Heart right ventricle (tissue), 16 donors: ENCODE measurements at places on chromosomes 13 and 19.

DNA sequence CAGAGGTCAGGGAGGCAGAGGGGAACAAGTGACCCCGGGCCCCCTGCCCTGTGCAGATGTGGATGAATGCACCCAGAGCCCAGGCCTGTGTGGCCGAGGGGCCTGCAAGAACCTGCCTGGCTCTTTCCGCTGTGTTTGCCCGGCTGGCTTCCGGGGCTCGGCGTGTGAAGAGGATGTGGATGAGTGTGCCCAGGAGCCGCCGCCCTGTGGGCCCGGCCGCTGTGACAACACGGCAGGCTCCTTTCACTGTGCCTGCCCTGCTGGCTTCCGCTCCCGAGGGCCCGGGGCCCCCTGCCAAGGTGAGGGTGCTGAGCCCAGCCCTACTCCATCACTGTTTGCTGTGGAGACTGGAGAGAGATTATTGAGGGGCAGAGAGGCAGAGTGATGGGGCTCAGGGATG, 9.9 kb downstream of the LTBP4 start:
- DNase-seq = no peak

DNA sequence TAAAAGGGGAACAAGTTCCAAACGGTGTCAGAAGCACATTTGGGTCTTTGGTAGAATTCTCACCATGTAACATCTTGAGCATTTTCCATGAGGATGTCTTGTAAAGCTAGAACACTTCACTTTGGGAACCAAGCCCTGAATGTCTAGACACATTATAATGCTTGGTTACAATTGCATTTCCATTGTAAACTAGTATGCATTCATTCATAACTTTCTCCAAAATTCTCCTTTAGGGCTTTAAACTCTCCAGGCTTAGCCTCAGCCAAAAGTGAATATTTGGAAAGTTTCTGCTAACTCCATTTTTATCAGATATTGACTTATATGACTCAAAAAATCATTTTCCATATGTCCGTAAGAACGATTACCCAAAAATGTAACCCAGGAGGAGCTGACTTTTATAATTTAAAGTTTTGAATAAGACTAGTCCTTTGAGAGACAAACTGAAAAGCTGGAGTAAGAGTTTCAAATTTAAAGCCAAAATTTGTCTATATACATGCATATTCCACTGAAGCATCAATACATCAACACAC, 1170.4 kb downstream of the EFNB2 start:
- DNase-seq = no peak

DNA sequence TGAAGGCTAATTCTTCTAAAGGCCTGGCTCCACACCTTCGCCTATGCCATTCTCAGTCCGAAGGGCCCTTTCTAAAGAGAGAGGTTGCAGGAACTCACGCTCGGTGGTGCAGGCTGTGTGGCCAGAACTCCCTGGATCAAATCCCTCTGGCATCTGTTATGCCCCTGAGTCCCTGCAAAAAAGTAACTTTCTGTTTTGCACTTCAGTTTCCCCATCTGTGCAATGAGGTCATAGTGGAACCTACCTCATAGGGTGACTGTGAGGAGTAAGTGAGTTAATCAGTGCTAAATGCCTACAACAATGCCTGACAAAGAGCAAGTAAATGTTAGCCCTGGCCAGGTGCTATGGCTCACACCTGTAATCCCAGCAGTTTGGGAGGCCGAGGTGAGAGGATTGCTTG, 7.3 kb downstream of the IGSF23 start:
- DNase-seq = no peak

DNA sequence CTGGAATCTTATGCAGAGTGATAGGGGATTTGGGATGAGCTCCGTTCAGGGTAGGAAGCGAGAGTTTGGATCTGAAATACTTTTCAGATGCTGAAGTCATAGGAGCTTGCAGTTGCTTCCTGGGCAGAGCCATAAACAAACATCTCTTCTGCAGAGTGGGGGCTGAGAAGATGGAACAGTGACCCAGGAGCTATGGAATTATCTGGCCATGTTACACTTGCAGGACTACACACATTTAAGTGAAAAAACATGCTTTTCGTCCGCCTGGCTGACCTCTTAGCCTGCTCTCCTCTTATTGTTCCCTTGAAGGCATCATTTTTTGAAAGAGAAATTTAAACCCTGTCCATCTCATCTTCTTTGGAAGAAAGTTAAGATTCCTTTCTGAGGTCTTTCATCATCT, 40.7 kb downstream of the PSG11 start:
- no peak for DNase-seq

GRCh38 chr13:107553838-107554237, 661.5 kb downstream of the LIG4 start:
- no peak for DNase-seq

DNA sequence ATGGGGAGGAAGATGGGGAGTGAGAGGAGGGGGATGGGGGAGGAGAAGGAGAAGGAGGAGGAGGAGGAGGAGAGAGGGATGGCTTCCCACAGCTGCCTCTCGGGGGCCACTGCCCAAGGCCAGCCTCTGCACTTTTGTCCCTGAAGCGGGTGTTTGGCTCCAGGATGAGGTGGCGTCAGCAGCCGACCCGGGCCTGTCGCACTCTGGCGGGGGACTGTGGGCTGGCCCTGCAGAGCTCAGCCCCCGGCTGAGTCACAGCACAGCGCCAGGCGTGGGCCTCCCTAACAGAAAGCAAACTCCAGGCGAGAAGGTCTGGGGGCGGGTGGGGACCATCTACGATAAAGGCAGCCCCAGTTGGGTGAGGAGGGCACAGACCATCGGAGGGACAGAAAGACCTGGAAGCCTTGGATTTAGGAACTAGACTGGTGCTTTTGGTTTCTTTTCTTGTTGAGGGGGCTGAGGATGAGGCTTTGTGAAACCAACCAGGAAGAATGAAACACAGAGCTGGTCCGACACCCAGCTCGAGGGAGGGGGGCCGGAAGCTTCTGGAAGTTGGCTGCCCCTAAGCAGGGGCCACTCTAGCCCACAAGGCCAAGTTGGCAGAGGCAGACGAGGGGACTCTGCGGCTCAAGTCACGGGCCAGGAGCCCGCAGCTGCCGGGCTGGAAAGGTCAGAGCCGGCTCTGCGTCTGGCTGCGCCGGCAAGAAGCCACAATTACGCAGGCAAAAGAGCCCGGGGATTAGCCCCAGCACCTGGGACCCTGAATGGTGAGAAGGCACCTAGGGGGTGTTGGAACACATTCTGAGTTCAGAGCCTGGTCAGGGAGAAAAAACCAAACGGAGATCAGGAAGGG, 18.2 kb downstream of the LSM4 start:
- peak; percentile 89 for DNase-seq

- DNase-seq = no peak
Observed at GRCh38 chr19:57334191-57334590, 13.9 kb downstream of the ZNF543 start.

DNA sequence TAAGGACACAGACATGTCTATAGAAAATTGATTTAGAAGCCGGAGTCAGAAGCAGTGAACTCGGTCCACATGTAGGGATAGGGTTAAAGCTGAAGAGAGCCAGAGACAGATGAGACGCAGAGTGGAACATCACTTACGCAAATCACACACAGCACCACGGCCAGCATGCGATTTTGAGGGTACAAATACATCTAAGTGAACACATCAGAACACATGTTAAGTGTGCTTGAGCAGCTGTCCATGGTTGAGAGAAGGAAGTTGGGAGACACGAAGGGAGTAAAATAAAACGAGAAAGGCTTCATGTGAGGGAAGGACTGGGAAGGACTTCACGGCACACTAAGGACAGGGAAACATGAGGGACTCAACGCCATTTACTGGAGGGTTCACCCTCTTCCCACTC, 25.4 kb upstream of the SIGLEC11 start:
- DNase-seq = no peak

GRCh38 chr19:57720878-57721277, 6.5 kb downstream of the ZNF671 start:
- DNase-seq = no peak

- no peak for DNase-seq
Observed at GRCh38 chr13:112806739-112807652, 117.2 kb downstream of the ATP11A start.

DNA sequence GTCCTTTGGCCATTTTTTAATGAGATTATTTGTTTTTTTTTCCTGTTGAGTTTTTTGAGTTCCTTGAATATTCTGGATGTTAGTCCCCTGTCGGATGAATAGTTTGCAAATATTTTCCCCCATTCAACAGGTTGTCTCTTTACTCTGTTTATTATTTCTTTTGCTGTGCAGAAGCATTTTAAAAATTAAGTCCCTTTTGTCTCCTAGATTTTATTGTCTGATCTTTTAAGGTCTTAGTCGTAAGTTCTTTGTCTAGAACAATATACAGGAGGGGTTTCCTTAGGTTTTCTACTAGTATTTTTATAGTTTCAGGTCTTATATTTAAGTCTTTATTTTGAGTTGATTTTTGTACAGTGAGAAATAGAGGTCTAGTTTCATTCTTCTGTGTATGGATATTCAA, 284.4 kb downstream of the GPC6 start:
- DNase-seq = no peak

- no peak for DNase-seq
Observed at GRCh38 chr19:10976131-10976892, 15.5 kb downstream of the SMARCA4 start.
